ENCODE measurements at places on chromosomes 5 and 9.

GRCh38 chr9:98550206-98550820 lies 158.4 kb downstream of the GABBR2 start:
- DNase-seq, result no peak

DNA sequence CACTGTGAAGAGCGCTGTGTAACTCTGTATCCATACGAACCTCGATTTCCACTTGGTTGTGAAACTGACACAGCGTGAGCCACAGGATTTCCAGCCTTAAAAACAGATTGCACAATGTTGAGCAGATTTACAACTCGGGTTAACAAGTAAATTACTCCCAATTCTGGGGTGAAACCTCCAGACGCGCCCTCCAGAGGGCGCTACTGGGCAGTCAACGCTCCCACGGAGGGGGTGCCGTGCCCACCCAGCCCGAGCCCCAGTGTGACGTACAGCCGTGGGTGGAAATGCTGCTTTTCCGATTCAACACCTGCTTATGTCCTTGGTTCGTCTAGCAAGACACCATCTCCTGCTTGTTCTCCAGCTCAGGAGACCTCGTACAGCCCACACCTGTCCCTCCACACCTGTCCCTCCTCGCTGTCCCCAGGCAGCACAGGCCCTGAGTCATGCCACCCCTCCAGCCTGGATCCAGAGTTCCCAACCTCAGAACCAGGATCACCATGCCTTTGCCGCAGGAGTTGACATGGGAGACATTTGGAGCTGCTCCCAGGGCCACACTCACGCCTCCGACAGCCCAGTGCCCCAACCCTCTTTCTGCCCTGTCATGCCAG lies 34.4 kb upstream of the SLC6A3 start:
- DNase-seq, result peak; percentile 74

GRCh38 chr9:126788046-126788445 lies 16.8 kb upstream of the ZBTB43 start:
- DNase-seq, result no peak

DNA sequence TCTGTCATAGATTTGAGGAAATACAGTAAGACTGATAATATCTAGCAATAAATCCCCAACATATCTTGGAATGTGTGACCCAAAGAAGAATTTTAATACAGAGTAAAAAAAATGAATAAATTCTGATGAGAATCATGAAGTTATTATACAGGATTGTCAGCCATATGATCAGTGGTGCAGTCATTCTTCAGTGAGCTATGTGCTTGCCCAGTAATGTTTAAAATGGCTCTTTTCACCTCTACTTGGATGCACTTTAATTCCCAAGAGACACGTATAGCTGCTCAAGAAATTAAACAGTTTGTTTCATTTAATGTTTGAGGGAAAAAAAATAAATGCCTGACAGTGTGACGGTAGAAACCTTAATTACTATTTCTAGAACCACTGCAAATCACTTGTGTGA lies 215.3 kb upstream of the FAM174A start:
- no peak for DNase-seq

DNA sequence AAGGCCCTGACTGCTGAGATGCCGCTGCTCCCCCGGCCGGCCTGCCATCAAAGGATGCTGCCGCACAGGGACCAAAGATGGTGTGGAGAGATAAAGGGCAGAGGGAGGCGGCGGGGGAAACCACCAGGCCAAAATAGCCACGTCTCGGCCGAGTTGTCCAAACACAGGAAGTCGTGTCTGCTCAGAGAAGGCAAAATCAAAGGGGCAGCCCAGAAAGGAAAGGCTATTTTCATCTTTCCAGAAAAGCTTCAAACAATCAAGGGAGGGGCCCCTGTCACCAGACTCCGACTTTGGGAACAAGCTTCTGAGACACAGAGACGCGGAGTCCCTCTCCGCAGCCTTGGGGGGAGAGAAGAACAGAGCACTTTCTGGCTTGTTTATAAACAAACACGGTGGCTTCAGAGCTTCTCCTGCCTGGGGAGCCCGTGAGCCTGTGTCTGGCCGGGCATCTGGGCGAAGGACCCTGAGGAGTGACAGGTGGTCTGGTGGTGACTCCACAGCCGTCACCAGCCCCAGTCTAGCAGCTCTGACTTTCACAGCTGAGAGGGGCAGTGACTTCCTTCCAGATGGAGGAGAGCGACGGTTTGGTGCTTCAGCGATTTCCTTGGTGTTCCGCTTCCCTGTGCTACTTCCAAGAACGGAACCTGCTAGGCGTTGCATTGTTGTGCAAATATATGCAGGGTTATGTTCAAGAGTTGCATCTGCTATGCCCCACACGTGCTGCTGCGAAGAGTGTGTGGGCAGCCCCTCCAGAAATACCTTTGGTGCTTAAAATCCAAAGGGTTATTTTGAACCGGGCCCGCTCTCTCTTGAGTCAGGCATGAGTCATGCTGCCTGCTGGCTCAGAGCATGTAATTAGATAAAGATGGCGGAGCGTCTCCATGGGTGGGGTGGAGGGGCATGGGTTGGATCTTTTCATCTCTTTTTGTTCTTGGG lies 24.0 kb downstream of the ADAMTSL2 start:
- DNase-seq, result peak; percentile 1

- no peak for DNase-seq
Observed at GRCh38 chr5:178463321-178464155, 126.7 kb downstream of the COL23A1 start.

DNA sequence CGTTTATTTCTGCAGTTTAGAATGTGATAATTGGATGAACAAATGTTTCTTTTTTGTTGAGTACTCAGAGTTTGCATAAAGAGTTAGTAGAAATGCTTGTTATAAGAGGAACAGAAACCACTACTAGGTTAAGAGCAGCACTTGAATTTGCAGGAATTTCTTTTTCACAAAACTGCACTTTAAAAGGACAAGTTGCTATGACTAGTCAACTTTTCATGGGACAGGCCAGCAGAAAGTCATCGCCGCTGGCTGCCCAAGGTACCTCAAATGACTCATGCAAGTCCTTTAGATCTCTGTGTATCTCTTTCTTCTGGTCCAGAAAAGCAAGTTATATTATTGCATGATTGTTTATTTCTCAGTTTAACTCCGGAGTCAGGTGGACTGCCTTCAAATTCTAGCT lies 97.3 kb upstream of the HMHB1 start:
- no peak for DNase-seq

DNA sequence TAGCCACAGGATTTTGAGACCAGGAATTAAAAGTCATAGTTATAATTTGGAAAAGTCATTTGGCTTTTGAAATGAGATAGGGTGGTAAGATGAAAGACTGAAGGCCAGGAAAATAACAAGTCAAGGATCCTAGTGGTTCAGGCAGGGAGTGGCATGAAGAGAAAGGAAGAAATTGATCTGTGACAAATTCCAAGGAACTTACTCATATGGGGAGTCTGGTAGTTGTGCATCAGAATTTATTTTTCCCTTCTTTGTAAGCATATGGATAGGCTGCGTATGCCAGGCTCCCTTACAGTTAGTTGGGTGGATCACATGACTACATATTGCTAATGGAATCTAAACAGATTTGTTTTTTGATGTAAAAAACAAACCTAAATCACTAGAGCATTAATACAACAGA lies 21.0 kb downstream of the ISL1 start:
- DNase-seq, result no peak

- DNase-seq, result peak; percentile 59
Observed at GRCh38 chr9:83425240-83425639, 113.0 kb downstream of the FRMD3 start.

- DNase-seq, result no peak
Observed at GRCh38 chr9:123475407-123475806, 119.4 kb downstream of the CRB2 start.

GRCh38 chr5:97363577-97363976 lies 180.5 kb upstream of the RIOK2 start:
- no peak for DNase-seq

DNA sequence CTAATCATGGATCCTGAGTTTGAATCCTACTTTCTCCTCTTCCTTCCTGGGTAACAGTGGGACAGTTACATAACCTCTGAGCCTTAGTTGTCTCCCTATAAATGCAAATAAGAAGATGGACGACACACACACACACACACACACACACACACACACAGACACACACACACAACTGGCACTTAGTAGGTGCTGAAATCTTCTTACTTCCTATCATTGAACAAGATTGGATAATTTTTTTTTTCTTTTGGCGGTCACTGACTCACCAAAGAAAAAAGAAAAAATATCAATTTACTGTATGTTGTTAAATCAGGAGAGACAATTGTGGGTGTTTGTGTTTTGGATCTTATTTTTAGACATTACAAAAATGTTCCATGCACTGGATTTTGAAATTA lies 28.4 kb upstream of the TNFSF8 start:
- no peak for DNase-seq

DNA sequence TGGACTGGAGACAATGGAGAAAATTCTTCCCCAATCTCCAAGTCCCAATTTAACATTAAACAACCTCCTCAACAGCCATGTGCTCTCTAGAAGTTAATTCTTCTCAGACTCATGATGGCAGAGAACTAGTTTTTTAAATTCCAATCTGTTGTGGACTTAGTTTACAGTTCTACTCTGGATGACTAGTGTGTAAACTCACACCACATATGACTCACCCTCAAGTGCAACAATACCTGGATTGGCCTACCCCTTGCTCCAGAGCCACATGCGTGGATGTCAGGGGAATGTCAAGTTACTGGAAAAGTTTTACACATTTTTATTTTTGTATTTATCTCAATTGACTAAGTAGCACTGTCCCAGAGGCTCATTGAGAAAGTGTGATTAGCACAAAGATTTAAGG lies 136.0 kb upstream of the EFNA5 start:
- peak; percentile 96 for DNase-seq

- DNase-seq, result no peak
Observed at GRCh38 chr5:151174612-151175101, 17.1 kb upstream of the ANXA6 start.

DNA sequence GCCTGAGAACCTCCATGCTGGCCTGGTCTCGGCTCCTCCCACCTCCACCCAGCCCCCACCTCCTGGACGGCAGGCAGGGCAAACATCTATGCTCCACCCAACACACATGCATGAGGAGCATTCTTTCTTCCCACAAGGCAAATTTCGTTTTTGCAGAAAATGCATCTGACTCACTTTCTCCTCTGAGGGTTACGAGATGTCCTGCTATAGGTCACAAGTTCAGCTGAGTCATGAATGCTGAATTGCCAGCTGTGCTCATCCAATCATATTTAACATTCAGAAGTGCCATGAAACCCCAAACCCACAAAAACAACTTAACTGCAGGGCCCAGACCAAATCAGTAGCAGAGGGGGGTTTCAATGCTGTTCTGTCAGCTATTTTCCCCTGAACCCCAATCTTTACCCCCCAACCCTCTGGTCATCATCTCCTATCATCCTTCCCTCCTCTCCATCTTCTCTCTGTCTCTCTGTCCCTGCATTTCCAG lies 39.0 kb upstream of the OSMR start:
- peak; percentile 98 for DNase-seq

GRCh38 chr5:160420331-160420610 lies 1.4 kb upstream of the PTTG1 start:
- no peak for DNase-seq

DNA sequence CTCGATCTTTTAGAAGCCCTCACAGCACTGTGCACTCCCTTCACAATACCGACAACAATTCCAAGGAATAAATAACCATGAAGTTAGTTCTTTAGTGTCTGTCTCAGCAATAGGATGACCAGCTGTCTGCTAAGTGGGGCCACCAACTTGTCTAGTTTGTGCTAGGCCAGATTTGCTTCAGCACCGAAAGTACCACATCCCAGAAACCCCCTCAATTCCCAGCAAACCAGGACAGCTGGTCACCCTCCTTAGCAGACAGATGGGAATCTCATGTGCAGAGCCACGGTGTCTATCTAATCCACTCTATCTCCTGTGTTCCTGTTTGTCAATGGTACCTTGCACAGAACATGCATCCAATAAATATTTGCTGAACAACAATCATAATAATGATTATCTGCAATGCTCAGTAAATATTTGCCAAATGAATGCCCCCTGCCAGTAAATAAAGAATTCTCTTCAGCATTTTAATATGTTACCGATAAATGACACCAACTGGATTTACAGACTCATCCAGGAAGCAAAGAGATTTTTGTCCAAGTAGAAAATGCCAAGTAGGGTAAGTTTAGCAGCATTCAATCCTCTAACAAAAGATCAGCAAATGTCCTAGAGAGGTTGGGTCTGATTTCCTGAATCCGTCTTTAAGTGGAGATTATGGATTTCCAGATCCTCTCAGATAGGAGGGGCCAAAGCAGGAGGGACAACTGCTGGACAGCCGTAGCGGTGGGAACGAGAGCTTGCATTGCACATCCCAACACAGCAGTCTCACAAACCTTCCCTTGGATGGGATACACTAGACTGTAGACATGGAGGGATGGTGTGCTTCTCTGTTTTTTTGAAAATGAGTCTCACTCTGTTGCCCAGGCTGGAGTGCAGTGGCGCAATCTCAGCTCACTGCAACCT lies 51.9 kb upstream of the ANKRD33B start:
- peak; percentile 41 for DNase-seq

GRCh38 chr9:136080716-136081112 lies 14.4 kb downstream of the NACC2 start:
- no peak for DNase-seq

DNA sequence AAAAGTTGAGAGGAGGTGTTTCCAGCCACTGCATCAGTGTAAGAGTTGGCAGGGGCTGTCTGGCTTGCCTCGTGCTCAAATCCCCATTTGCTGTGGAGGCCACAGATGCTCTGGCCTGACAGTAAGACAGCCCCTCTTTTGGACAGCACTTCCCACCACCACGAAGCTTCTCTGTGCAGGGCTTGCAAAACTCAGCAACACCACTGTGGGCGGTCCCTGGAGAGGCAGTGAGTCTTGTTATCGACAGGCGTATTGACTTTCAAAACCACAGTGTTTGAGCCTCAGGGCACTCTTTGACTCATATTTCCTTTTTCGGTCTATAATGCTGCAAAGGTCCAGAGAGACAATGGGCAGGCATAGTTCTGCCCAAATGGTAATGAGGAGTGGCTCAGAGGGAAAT lies 539.5 kb downstream of the EBF1 start:
- no peak for DNase-seq

GRCh38 chr5:125700380-125700861 lies 722.8 kb upstream of the GRAMD2B start:
- DNase-seq, result peak; percentile 74

DNA sequence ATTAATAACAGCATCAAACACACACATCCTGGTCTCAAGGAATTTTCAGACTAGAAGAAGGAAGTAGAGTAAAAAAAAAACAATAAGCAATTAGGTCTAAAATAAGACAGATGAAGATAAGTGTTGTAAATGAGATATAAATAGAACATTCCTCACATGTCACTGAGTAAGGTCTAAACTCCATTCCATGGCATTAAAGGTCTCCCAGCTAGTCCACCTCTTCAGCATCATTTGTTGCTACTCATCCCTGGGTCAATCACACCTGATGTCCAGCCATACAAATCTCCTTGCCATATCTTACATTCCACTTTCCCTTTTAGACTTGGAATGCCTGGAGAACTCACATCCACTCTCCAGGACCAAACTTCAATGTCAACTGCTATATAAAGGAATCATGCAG lies 214.1 kb upstream of the KLF4 start:
- DNase-seq, result peak; percentile 22

- no peak for DNase-seq
Observed at GRCh38 chr5:62592558-62592957, 13.9 kb downstream of the LRRC70 start.

DNA sequence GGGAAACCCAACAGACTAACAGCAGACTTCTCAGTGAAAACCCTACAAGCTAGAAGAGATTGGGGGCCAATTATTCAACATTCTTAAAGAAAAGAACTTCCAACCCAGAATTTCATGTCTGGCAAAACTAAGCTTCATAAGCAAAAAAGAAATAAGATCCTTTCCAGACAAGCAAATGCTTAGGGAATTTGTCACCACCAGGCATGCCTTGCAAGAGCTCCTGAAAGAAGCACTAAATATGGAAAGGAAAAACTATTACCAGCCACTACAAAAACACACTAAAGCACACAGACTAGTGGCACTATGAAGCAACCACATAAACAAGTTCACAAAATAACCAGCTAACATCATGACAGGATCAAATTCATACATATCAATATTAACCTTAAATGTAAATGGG lies 131.1 kb downstream of the OR2K2 start:
- no peak for DNase-seq

All from renal cortical epithelial cell (primary cell).